Right lobe of liver (tissue), 6 donors: ENCODE measurements at places on chromosomes 6 and 20.

DNA sequence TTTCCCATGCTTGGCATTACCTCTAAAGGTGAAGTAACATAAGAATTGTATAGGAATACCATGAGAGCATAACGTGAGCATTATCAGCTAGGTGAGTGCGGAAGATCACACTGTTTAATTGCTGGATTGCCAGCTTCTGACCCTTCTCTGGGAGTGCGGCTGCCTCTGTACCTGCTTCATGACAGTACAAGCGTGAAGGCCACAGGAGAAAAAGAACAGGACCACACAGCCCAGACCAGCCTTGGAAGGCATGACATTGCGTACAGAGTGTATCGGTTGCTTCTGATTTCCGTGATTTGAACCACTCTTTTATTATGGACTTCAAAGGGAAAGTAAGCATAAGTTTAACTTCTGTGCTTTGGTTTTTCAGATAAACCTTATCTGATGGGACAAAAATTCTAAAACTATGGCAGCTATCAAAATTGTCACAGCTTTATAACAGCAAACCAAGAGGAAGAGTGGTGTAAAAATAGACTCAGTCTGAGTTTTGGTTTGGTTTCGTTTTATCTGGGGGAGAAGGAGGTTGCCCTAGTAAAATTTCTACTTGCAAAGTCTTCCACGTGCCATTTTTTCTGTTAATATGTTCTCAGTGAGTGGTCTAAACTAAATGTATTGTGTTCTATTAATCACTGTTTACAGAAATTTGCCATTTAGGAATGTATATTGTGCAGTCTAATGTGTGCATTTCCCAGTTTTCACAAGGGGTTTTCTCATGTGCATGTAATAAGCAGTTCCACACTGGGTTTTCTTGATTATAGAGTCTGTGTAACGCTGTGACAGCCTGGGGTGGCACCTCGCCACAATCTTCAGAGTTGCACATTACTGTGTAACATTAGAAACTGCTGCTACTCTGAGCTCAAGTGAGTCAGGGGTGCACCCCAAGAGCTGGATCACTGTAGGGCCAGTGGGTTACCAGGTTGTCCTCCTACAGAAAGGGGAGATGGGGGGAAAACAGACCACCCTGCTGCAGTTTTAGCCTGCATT, 97.3 kb downstream of the RPP40 start:
- H3K36me3 ChIP-seq, result no peaks in the 10 kb centered on the region
- no peak for DNase-seq
- no peak overlapping the region for H3K27ac ChIP-seq
- no peaks in the 10 kb centered on the region for H3K27me3 ChIP-seq
- no peak overlapping the region for H3K4me3 ChIP-seq

DNA sequence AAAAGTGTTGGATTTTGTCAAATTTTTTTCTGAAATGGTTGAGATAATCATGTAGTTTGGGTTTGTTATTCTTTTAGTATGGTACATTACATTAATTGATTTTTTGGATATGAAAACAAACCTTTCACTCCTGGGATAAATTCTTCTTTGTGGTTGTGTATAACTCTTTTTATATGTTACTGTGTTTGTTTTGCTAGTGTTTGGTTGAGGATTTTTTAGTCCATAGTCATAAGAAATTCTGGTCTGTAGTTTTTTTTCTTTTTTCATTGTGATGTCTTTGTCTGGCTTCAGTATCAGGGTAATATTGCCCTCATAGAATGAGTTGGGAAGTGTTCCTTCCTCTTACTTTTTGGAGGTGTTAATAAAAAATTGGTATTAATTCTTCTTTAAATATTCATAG, 122.2 kb upstream of the ATXN1 start:
- no peaks in the 10 kb centered on the region for H3K27me3 ChIP-seq
- no peaks in the 10 kb centered on the region for H3K4me1 ChIP-seq
- no peaks in the 10 kb centered on the region for H3K36me3 ChIP-seq
- H3K4me3 ChIP-seq, result no peak overlapping the region

DNA sequence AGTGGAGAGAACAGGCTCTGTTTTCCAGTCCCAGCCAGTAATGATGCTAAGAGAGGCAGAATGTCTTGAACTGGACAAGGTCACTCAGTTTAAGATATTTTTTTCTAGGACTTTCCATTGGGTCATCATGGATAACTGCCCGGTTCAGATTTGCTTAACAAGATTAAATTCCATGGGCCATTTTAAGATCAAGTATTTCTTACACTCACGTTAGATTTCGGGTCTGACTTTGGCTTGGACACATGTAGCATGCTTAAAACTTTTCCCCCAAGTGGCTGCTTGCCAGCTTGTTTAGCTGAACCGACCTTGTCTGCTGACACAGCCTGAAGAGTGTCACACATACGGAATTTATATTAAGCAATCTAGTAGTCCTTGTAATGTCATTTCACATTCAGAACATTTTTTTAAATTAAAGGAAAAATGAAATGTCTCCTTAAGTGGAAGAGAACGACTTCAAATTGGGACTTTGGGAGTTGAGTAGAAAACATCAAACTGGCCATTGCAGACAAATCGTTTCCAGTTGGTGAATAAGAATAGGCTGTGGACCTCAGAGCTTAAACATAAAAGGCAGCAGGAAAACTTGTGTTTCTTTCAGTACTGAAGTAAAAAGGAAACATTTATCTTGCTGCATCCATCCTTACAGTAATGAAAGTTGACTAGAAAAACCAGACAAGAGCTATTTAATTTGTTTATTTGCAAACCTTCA, 29.0 kb downstream of the ARMC2 start:
- DNase-seq, result no peak
- no peaks in the 10 kb centered on the region for H3K27me3 ChIP-seq
- H3K36me3 ChIP-seq, result no peaks in the 10 kb centered on the region
- H3K4me1 ChIP-seq, result no peaks in the 10 kb centered on the region

GRCh38 chr6:33950891-33951889, 147.4 kb upstream of the MLN start:
- no peaks in the 10 kb centered on the region for H3K4me1 ChIP-seq
- no peaks in the 10 kb centered on the region for H3K27me3 ChIP-seq
- H3K36me3 ChIP-seq, result no peaks in the 10 kb centered on the region
- DNase-seq, result no peak
- no peak overlapping the region for H3K4me3 ChIP-seq

- H3K4me3 ChIP-seq, result no peak overlapping the region
- no peaks in the 10 kb centered on the region for H3K36me3 ChIP-seq
- no peak overlapping the region for H3K27ac ChIP-seq
- no peaks in the 10 kb centered on the region for H3K4me1 ChIP-seq
Observed at GRCh38 chr6:21771626-21772320, 178.2 kb downstream of the SOX4 start.

DNA sequence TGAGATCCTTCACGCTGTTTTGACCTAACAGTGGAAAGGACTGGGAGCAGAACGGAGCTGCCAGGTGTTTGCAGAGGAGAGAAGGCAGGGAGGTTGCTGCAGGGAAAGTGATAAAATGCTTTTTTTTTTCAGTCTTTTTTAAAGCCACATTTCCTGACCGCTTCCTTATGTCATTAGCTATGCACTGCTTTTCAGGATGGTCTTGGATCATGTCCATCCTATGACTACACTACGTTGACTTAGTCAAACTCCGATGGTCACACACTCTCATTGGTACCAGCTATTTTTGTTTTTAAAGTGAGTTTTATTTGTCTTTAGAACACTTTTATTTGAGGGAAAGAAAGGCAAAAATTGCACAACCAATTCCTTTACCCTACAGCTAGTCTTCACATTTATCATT, 89.2 kb upstream of the EXOC2 start:
- no peaks in the 10 kb centered on the region for H3K4me1 ChIP-seq
- DNase-seq, result no peak
- H3K27ac ChIP-seq, result no peak overlapping the region
- no peaks in the 10 kb centered on the region for H3K27me3 ChIP-seq

DNA sequence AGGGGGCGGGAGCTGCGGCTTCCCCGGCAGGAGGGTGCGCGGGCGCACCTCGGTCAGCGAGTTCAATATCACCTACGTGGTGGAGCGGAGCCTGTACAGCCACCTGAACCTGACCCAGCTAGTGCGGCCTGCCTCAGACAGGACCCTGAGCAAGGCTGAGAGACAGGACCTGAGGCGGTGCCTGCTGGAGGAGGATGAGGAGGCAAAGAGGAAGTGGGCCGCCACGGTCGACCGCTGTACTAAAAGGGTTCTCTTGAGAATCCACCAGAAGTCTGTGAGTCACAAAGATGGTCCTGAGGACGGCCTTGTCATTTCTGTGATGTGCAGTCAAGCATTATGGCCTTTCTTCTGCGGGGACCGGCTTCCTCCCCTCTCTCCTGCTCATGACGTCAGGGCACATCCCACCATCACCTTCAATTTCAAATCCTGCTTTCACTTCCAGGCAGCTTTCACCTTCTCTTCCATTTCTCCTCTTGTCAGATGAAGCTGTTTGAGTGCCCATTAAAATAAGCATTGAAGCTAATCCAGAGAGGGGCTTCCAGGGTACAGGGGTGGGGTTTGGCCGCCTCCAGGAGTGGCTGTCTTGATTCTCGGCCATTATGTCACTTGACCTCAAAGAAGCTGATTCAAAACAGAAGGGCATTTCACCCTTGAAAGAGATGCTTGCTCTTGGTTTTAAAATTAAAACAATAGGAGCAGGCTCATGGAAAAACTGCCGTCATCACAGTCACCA, 177.6 kb downstream of the SASH1 start:
- DNase-seq, result no peak
- H3K27me3 ChIP-seq, result no peaks in the 10 kb centered on the region
- H3K4me1 ChIP-seq, result no peaks in the 10 kb centered on the region
- no peak overlapping the region for H3K27ac ChIP-seq
- H3K4me3 ChIP-seq, result no peak overlapping the region
- peaks cover 5% of the 10 kb centered on the region for H3K36me3 ChIP-seq

DNA sequence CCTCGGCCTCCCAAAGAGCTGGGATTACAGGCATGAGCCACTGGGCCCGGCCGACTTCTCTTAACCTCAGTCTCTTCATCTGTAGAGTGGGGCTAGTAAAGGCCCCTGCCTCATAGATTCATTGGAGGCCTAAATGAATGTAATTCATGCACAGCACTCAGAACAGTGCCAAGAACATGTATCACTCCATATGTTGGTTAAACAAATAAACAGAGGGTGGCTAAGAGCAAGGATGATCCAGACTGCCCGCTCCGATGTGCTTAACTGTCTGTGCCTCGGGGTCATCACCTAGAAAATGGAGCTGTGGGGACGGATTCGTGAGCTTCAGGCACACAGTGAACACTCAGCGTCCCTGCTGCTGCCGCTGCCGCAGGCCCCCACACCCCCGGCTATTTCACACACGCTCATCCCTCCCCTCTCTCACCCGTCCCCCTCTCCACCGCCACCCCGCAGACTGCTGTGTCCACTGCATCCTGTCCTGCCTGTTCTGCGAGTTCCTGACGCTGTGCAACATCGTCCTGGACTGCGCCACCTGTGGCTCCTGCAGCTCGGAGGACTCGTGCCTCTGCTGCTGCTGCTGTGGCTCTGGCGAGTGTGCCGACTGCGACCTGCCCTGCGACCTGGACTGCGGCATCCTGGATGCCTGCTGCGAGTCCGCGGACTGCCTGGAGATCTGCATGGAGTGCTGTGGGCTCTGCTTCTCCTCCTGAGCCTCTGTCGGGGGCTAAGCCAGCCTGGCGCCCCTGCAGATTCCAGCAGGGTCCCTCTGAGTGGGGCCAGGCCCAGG, 14.8 kb downstream of the MDFI start:
- H3K27me3 ChIP-seq, result no peaks in the 10 kb centered on the region
- H3K27ac ChIP-seq, result no peak overlapping the region
- peak; percentile 48 for DNase-seq
- no peak overlapping the region for H3K4me3 ChIP-seq

DNA sequence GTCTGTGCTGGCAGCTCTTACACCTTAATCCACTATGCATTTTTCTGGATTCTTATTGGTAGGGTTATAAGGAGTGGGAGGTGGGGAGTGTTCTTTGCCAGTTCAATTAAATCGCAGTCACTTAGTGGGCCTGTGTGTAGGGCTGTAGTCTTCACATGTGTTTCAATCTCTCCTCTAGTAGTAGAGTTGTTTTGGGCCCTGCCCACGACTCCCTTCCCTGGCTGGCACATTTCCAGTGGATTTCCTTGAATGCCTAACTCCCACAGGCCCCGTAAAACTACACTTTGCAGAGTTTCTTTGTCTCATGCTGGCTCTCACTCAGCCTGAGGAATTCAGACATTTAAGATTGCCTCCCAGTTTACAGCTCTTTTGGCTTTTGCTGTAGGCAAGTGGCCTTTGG, 414.0 kb upstream of the OPRM1 start:
- H3K4me1 ChIP-seq, result no peaks in the 10 kb centered on the region
- no peak for DNase-seq
- no peak overlapping the region for H3K4me3 ChIP-seq
- no peaks in the 10 kb centered on the region for H3K36me3 ChIP-seq
- no peaks in the 10 kb centered on the region for H3K27me3 ChIP-seq

DNA sequence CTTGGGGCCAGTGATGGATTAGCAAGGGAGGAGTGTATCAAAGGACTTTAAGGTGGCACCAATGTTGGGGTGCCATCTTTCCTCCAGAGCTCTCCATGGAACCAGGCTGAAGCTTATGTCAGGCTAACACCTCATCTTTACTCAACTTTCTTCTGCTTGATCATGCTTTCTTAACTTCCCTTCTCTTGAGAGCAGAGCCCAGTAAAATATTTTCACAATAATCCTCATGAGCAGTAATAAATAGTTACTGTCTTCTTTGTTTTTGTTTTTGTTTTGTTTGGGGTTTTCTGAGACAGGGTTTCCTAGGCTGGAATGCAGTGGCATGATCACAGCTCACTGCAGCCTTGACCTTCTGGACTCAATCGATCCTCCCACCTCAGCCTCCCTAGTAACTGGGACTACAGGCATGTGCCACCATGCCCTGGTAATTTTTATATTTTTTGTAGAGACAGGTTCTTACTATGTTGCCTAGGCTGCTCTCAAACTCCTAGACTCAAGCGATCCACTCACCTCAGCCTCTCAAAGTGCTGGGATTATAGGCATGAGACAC, 127.9 kb upstream of the TOP1 start:
- no peaks in the 10 kb centered on the region for H3K4me1 ChIP-seq
- no peak overlapping the region for H3K4me3 ChIP-seq
- no peak for DNase-seq
- no peak overlapping the region for H3K27ac ChIP-seq
- no peaks in the 10 kb centered on the region for H3K36me3 ChIP-seq

DNA sequence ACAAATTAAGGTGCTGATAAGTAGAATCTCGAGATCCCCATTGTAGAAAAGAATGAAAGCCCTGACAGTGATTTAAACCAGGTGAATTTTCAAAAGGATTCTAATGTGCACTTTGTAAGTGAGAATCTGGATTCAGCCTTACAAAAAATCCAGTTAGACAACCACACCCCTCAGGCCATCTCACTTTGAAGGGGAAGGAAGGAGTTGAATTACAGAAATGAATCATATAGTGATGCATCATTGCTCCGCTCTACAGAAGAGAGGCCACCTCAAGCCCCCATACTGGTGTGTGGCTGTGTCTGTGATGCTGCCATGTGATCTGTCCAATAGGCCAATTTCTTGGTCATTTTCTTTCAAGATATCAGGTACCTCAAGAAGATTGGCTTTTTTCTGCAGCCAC, 85.5 kb upstream of the NT5E start:
- H3K27me3 ChIP-seq, result no peaks in the 10 kb centered on the region
- H3K4me1 ChIP-seq, result no peaks in the 10 kb centered on the region
- H3K36me3 ChIP-seq, result no peaks in the 10 kb centered on the region
- H3K4me3 ChIP-seq, result no peak overlapping the region
- DNase-seq, result no peak

- no peak for DNase-seq
- no peaks in the 10 kb centered on the region for H3K36me3 ChIP-seq
- H3K27ac ChIP-seq, result no peak overlapping the region
- no peaks in the 10 kb centered on the region for H3K4me1 ChIP-seq
Observed at GRCh38 chr6:113281014-113281413, 576.1 kb upstream of the MARCKS start.
